ENCODE measurements at places on chromosomes 1 and 21. TPM values are rescaled to one million over a fixed set of nuclear protein-coding genes. Genes with fewer than 3 reads are reported as not detected.

DNA sequence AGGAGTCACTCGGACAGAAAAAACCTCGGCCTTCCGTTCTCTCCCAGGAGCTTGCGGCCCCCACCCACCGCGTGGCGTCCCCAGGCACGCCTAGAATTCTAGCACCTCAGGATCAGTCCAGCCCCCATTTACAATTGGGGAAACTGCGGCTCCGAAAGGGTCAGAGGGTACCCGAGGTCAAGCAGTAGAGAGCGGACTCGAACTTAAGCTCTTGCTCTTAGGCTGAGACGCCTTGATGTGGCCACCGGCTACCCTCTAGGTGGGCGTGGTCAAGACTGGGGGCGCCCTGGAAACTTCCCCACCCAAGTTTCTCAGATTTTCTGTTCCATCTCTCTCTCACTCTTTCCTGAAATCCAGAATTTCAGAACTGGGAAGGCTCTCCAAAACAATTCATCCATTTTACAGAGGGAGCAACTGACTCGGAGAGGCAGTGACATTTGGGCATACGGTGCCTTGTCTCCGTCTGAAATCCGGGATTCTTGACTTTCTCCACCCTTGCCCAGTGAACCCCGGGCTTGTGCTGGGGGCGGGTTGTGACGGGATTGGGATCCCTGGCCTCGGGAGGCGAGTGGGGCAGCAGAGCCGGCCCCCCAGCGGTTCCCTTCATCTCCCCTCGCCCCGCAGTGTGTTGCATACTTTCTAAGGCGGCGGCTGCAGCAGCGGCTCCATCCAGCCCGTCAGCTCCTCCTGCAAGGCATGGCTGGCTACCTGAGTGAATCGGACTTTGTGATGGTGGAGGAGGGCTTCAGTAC is 777 bp downstream of the AZIN2 start:
- no peak for DNase-seq

DNA sequence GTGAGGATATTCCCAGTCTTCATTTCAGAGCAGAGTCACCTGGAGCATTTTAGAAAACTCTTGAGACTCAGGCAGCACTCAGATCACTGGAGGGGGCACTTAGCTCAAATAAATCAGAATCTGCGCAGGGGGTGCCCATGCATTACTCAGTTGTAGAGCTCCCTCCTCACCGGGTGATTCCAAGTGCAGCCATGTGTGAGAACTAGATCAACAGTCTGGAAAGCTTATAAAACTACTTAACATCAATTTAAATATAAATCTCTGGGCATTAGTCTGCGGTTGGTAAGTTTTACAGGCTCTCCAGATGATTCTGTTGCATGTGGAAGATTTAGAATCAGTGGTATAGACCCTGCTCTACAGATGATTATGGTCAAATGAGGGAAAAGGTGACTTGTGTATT is 128.6 kb downstream of the ST6GALNAC3 start:
- DNase-seq = peak; percentile 17

HTR6 gene
- 1.4 TPM for polyA plus RNA-seq

MIXL1 gene
- polyA plus RNA-seq = 0.40 TPM

KRTAP12-2 gene
- not detected for polyA plus RNA-seq

DNA sequence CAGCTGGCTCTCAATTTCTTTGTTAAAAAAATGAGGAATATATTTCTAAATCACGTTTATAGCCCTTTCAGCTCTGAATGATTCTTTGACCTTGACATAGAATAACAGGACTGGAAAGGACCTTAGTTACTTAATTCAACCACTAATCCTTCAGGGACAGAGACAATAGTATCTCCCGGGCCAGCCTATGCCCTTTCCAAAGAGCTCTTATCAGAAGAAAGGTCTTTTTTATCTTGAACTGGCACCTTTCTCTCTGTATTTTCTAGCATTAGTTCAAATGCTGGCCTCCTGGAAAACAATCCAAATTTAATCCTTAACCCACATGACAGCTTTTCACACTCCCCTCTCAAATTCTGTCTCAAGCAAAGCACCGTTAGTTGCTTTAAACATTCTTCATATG is 44.8 kb upstream of the FBXO28 start:
- DNase-seq = no peak

GRCh38 chr1:214466403-214467077 is 84.9 kb downstream of the PTPN14 start:
- no peak for DNase-seq

F13B gene
- polyA plus RNA-seq = not detected
